ENCODE measurements at places on chromosomes 16 and 17.

- peak; percentile 94 for DNase-seq
Measured at GRCh38 chr17:17663160-17664063, 17.8 kb upstream of the RAI1 start.

DNA sequence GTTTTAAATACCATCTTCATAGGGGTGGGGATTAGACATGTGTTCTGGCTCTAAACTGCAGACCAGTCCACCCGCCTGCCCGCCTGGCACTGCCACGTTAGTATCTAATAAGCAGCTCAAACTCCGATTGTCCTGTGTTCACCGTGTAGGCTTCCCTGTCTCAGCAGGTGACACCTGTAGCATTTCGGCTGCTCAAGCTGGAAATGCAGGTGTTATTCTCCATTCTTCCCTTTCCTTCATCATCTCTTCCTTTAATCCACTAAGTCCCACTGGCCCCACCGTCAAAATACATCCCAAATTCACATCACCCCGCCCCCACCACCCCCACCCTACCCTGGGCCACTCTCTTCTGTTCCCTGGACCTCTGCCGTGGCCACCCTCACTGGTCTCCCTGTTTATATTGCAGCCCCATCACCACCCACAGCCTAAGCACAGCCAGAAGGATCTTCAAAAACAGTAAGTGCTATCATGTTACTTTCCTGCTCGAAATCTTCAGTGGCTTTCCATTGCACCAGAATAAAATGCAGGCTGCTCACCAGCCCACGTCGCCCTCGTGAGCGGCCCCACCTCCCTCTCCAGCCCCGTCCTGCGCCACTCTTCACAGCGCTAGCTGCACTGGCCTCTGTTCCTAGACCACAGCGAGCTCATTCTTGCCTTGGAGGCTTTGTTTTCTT, 65.1 kb downstream of the RTN4RL1 start:
- DNase-seq = no peak

GRCh38 chr17:51627779-51628178, 367.4 kb downstream of the UTP18 start:
- DNase-seq = no peak

- no peak for DNase-seq
Measured at GRCh38 chr16:49282690-49283375, 1.2 kb upstream of the CBLN1 start.

DNA sequence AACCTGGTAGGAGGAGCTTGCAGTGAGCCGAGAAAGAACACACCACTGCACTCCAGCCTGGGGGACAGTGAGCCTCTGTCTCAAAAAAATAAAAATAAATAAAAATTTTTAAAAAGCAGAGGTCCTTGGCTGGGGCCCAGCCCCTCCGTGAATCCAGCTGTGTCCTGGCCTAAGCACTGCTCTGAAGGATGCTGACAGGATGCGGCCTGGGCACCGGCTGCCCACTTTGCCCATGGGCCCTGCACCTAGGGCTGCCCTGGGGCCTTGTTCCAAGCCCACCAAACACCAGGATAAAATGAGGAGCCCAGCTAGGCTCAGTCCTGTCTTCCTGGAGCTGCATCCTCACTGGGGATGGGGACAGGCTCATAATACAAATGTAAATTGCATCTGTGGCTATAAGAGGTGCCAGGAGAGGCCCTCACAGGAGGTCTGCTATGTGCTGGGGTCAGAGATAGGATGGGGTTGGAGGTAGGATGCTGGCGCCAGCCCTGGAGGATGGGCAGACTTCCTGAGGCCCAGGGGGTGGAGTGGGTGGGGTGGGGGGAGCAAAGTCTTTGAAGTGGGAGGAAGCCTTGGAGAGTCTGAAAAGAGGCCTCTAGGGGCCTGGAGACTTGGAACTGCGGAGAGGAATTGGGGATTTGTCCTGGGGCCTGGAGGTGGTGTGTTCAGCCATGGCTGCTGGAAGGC, 6.2 kb downstream of the C16orf89 start:
- DNase-seq = no peak

DNA sequence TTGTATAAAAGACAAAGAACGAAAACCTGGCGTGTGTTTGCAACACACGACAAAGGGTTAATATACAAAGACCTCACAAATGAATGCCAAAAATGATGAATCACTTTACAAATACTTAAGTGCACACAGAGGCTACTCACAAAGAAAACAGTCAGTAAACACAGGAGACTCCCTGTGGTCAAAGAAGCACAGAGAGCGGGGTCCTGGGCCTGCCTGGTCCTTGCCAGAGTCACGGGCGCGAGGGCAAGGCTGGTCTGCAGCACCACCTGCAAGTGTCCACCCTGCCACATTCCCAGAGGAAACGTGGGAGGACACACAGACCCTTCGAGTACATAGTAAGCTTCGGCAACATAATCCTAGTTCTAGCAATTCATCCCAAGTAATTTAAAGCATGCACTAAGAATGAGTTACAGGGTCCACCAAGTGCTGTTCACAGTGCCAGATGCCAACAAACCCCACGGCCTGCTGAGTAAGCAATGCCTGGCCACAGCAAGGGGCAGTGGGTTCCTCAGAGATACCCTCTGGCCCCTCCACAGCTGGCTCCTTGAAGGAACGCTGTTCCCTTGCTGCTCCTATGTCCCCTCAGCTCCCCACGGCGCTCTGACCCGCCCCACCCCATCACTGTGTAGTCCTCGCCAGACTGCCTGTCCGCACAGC, 24.6 kb upstream of the FAAP100 start:
- peak; percentile 61 for DNase-seq

- DNase-seq = no peak
Measured at GRCh38 chr17:83151056-83151441, 71.6 kb downstream of the METRNL start.

GRCh38 chr17:64172510-64172909, 42.6 kb upstream of the ERN1 start:
- DNase-seq = no peak

- no peak for DNase-seq
Measured at GRCh38 chr16:54123766-54124165, 162.8 kb downstream of the IRX3 start.

DNA sequence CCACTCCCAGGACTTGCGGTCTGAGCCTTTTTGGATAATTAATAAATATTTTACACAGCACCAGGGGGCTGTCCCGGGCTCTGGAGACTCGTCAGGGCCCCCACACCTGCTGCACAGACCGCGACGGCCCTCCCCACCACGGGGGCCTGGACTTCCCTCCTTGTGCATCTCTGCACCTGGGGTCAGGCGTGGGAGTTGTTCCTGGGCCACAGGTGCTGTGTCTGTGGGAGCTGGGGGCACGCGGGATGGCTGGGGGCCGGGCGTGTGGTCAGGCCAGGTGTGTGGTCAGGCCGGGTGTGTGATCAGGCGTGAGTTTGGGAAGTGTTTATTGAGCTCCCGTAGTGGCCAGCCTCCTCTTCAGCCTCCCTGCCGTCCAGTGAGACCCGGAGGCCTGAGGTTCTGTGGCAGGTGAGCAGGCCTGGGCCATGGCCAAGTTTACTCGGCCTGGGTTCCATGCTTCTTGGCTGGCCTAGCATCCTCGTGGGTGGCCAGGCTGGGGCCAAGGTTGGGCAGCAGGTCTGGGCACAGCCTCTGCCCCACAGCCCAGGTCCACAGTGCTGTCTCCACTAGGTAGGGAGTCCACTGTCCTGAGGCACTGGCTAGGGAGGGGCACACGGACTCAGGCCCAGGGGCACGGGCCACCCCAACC, 1.9 kb upstream of the STUB1 start:
- no peak for DNase-seq

- DNase-seq = no peak
Measured at GRCh38 chr16:73565925-73566324, 518.0 kb upstream of the ZFHX3 start.

- no peak for DNase-seq
Measured at GRCh38 chr16:23175651-23176050, 6.9 kb upstream of the SCNN1G start.

DNA sequence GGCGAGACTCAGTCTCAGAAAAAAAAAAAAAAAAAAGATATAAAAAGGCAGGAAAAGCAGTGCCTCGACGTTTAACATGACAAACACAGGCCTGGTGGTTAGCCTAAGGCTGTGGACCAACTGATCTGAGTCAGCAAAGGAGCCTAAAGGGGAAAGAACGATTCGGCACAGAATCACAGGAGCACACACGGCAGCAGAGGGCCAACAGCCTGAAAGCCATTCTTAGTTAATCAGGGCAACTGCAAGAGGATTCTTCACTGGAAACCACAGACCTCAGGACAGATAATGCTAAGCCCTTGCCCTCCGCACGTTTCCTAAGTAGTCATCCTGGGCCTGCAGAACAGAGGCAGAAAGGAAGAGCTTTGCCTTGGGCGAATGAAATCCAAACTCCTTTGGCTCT, 14.7 kb downstream of the TMEM11 start:
- peak; percentile 29 for DNase-seq

GRCh38 chr17:55321427-55322060, 56.8 kb downstream of the HLF start:
- DNase-seq = no peak

GRCh38 chr17:45425125-45425983, 7.3 kb downstream of the ARHGAP27 start:
- DNase-seq = no peak

DNA sequence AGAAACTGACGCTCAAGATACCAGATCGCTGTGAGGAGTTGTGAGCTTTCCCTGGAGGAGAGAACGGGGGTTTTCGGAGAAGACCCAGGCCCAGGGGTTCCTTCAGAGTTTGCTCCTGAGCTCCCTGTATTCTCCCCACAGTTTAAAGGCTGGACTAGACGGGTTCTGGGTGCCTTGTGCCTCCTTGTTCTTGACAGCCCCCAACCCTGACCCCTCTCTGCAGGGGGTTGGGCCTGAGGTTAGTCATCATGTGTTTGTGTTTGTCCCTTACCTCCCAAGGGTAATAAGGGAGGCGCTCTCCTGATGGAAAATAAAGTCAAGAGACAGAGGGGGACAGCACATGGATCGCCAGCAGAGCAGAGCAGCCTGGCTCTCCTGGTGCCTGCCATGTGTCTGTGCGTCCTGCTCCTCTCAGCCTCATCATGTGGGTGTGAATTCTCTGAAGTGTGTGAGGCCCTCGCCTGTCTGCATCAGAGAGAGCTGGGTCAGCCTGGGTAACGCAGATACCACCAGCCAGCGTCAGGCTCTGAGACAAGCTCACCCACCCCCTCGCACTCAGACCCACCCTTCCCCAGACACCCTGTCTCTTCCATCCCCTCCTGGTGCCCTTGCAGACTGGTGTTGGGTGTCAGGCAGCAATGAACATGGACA, 8.7 kb downstream of the HEXIM2 start:
- DNase-seq = no peak

DNA sequence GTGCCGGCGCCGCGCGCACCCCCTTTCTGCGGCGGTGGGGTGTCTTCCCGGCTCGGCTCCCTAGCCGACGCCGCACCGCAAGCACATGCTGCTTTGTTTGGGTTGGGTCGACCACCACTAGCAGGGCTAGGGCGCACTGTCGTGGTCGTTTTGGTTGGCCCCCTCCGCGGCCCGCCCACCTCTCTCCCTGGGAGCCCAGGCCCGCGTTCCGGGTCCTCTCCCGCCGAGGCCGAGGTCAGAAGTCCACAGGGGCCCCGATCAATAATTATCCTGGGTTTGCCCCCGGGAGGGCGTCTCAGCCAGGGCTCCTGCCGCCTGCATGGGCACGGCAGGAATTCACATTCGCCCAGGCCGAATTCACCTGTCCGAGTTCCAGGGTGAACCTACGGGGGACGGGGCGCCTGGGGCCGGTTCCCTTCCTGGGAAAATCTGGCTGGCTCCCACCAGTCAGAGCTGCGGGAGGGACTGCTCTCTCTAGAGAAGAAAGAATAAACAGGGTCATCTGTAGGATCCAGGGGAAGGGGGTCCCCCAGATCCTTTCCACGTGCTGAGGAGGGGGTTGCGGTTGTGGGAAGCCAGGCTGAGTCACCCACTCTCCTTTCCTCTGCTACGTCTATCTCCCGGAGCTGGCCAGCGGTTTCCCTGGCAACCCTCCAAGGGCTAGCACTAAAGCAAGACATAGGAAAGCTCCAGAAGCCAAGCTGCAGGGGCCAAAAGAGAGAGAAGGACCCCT, 584 bp upstream of the STAT5B start:
- DNase-seq = peak; percentile 56

DNA sequence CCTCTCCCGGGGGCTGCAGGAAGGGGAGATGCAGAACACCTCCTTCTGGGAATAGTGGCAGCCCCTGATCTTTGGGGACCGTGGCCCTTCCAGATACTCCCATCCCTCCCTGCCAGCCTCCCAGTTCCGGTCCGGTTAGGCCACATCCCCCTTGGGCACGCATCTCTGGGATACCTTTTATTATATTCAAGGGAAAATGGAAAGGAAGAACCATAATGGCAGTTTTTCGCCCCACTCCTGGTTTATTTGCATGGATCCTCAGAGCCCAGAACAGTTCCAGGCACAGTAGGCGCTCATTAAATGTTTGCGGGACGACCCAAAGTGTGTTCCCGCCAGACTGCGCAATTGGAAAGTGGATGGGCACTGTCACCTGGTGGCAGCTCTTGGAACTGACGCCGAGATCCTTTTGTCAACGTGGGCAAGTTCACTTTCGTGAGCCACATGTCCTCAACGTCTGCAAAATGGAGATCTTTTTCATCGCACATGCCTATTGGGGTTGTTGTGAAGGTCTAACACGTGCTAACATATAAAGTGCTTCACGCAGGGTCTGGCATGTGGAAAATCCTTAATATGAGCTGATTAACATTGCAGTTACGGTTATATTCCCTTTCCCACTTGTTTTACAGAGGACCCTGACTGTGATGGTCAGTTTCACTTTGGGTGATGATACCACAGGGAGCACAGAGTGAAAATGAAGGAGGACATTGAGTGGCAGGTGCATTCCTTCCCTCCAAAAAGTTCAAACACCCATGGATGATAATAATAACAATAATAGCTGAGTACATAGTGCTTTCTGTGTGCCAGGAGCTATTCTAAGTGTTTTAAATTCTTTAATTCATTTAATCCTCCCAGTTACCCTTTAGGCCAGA, 1.7 kb upstream of the GPRC5B start:
- DNase-seq = peak; percentile 38

GRCh38 chr17:39753514-39754160, 15.9 kb downstream of the GRB7 start:
- DNase-seq = no peak

DNA sequence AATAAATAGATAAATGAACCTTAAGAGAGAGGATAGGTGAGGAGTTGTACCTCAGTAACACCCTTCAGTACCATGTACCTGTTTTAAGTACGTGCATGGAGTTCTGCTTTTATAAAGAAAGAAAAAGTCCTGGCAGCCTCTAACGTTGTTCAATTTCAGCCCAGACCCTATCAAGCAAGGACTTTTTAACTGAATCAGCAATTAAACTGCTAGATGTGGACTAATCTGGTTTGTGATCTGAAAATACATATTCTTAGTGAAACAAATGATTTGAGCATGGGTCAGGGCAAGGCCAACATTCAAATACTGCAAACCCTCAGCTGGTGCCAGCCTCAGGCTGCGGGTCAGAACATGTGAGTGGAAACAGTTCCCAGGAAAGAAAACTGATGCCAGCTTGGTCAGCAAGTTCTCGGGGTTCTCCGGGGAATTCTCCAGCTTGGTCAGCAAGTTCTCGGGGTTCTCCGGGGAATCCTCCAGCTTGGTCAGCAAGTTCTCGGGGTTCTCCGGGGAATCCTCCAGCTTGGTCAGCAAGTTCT, 84.5 kb downstream of the MRM3 start:
- DNase-seq = no peak

- peak; percentile 54 for DNase-seq
Measured at GRCh38 chr17:73096866-73097265, 4.4 kb upstream of the SLC39A11 start.
